NCI-H82 (cell line): ENCODE measurements at places on chromosomes 7 and 10.

DNA sequence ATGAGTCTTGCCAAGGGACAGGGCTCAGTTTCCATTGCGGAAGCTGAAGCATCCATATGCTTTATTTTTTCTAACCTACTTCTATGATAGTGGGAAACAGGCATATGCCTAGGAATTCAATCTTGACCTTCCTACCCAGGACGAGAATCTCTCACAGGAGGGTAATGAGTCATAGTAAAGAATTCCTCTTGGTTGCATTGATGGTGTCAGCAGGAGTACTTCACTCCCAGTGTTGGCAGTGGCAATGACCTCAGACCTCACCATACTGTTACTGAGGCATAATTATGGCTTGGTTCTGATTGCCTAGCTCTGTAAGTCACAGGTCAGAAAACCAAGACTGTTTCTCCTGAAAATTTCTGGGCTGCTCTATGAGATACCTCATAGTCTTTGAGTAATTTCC is 552.9 kb downstream of the ARL4A start:
- no peak for DNase-seq

GRCh38 chr7:29609162-29610037 is 45.8 kb downstream of the PRR15 start:
- peak; percentile 14 for DNase-seq

DNA sequence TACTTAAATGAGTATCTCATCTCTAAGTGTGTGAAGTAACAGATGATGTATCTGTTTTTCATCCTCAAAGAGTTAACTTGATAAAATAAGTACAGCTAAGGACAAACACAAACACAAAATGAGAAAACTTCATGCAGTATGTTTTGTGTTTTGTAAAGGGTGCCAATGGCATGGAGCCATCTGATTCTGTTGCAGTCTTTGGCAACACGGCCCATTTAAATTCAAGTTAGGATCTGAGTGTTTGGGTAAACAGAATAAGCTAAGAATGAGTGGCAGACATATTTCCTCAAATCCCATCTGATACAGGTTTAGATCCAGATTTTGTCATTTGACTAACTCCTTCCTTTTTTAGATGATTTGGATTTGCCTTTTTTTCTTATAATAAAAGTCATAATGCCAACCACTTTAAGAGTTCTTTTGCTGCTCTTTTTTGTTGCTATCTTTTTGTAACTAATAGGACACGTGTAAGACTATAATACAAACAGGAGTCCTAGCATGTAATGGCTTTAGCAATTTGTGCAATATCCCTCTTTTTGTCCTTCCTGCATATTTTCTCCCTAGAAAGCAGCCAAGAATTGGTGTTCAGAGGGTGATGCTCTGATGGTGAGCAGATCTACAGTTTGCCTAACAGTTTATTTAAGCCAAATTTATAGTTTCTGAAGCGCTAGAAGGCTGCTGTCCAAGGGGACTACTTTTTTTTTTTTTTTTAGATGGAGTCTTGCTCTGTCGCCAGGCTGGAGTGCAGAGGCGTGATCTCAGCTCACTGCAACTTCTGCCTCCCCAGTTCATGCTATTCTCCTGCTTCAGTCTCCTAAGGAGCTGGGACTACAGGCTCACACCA is 18.9 kb upstream of the ACTA2 start:
- no peak for DNase-seq

DNA sequence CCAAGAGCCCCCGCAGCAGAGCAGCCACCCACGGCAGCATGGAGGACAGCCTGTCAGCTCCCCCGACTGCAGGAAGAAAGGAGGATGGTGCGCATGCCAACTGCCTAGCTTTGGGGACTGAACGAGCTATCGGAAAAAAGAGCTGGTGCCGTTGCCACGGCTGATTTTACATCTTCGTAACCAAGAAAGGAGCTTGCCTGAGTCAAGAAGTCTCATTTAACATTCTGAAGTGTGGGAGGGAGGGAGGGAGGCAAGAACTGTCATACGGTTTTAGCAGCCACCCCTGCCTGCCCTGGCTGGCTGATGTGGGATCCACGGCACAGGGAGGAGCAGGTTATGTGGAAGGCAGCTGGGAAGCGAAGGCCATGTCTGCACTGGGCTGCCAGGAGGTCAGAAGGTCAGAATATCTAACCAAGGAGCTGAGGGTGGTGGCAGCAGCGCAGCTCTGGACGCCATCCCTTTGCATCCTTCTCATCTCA is 74.7 kb upstream of the CAMK2B start:
- no peak for DNase-seq

DNA sequence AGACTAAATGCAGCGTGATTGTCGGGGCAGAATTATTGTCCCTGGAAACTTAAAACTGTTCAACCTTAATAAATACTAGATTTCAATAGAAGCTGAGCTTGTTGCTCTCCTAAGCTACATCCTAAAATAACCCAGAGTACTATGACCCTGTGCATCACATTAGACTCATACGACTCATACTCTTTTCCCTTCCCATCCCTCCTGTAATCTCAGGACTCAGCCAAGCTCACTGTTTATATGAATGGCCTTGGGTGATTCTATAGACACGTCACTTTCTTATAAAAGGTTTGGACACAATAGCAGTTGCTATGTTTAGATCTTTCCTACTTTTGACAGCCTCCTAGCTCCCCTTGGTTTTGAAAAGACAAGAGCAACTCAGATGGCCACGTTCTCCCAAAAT is 17.2 kb downstream of the TCF7L2 start:
- DNase-seq, result no peak

GRCh38 chr7:159204664-159205063 is 60.0 kb upstream of the VIPR2 start:
- no peak for DNase-seq

- DNase-seq, result no peak
These were observed 30.6 kb upstream of the PRKCQ start for GRCh38 chr10:6610647-6611046.

DNA sequence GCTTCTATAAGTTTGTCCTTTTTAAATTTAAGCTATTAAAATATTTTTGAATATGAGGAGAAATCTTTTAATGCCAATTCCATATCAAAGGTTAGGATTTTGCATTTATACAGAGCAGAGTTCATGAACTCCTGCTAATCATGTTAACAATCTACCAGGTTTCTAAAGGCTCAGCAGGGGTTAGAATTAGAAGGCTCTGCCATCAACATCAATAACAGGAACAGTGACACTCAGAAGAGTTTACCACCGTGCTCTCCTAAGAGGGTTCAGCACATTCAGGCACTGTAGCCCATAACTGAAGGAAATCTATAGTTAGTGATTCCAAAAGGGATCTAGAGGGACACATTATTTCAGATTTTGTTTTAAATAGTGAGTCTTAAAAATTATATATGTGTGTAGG is 100.1 kb downstream of the HOXA1 start:
- DNase-seq, result peak; percentile 80

DNA sequence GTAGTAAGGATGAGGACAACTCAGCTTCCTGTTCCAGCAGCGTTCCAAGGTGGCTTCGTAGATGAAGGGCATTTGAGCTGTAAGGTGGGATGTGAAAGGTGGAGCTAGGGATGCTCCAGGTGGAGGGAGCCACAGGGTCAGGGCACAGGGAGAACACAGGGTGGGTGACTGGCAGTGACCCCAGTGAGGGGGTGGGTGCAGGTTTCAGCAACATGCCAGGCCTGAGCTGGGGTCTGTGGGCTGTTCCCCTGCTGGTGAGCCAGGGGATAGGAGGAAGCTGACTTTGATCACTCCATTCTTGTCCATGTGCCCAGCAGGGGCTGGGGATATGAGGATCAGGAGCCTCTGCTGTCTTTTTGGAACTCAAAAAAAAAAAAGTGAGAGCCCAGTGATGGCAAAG is 33.2 kb downstream of the CDH23 start:
- no peak for DNase-seq

DNA sequence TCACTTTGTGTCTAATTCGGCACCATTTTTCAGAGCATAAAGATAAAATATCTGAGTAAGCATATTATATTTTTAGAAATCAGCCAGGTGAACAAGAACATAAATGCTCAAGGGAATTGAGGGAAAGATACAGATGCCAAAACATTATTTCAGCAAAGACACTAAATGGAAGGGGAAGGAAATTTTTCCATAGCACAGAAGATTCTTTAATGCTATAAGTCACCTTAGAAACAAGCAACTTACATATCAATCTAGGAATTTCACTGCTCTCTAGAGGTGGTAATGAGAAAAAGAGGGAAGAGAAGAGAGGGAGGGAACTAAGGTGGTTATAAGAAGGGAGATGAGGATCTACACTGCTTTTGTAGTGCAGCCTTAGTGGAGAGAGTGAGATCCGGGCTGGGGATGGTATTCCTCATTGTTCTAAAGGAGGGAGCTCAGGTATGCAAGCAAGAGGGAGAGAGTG is 20.4 kb downstream of the ZNF365 start:
- DNase-seq, result no peak

DNA sequence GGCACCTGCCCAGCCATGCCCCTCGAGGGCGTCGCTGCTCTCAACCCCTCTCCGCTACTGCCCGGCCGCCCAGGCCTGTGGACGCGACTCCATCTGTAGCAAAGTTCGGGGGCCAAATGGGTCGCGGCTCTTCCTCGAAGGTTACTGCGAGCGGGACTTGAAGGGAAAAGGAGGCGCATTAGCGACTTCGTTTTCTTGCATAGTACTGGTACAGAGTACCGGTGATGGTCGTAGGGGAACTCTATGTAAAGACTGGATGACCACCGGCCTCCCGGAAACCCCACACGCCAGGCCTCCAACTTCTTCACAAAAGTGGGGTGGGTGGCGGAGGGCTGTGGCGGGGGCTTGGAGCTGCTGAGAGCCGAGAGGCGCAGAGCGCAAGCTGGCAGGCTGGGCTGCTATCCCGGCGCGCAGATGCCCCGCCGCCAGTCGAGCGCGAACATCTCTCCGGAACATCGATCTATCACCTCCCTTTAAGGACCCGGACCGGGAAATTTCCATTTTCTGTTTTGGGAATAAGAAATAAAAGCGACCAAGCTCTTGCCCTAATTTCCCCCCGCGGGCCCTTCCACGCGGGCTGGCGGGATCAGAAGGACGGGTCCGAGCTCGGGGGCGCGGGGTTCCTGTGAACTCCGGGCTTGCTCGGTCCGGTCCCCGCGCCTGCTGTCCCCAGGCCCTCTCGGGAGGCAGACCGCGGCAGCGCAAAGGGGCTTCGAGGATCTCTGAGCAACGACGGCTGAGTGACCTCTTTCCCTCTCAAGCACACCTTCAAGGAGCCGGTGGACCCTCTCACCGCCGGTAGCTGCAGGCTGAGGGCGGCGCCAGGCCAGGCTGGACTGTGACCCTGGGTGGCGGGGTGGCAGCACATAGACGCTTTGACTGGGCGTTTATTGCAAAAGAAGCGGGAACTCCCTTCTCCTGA is 12.2 kb upstream of the FEZF1 start:
- DNase-seq, result no peak

DNA sequence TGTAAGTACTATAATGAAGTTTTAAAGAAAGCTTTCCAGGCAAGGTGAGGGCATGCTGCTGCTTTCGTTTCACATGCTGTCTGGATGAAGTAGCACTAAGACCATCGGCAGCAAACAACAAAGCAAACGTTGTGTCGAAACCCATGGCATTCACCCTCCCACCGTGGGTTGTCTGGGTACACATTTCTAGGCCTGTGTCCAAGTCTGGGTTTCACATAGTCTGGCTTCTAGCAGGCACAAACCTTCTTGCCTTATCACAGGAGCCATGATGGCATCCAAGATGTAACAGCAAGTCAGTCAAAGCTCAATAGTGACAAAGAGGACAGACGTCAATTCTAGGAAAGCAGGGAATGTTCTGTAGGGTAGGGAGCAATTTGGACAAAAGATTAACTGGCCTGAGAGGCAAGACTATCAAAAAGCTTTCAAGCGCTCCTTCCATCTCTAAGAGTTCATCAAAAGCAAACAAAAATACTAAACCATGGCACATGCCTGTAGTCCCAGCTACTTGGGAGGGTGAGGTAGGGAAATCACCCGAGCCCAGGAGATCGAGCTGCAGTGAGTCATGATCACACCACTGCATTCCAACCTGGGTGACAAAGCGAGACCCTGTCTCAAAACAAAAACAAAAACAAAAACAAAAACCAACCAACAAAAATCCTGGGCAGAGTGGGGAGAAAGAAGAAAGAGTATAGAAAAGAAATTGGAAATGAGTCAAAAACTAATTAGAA is 42.7 kb downstream of the PAXIP1 start:
- DNase-seq, result no peak

- no peak for DNase-seq
These were observed 17.2 kb downstream of the SGPL1 start for GRCh38 chr10:70832852-70833528.

DNA sequence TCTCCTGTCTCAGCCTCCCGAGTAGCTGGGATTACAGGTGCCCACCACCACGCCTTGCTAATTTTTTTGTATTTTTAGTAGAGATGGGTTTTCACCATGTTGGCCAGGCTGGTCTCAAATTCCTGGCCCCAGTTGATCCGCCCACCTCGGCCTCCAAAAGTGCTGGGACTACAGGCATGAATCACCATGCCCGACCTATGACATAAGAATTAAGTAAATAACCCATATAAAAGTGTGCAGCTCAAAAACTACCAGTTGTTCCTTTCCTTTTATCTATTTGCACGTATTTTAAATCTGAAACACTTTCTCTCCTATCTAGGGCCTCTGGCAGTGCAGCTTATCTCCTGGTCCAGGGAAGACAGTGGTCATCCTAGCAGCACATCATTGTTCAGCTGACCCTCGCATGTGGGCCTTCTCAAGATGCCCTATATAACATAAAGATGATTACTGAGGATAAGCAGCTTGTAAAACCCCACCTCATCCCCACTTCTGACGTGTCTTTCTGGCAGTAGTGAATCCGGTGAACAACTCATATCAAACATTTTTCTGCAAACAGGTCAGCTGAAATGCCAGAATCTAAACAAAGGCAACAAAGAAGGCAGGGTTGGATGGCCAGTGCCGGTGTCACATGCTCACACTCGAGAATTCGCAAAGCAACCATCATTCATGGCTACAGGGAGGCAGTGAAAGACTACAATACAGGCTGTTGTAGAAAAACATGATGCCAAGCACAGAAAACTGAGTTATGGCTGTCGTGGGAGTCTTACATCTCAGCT is 36.0 kb upstream of the KCNIP2 start:
- DNase-seq, result no peak

GRCh38 chr10:46215426-46215825 is 71.4 kb upstream of the ANTXRL start:
- DNase-seq, result no peak

DNA sequence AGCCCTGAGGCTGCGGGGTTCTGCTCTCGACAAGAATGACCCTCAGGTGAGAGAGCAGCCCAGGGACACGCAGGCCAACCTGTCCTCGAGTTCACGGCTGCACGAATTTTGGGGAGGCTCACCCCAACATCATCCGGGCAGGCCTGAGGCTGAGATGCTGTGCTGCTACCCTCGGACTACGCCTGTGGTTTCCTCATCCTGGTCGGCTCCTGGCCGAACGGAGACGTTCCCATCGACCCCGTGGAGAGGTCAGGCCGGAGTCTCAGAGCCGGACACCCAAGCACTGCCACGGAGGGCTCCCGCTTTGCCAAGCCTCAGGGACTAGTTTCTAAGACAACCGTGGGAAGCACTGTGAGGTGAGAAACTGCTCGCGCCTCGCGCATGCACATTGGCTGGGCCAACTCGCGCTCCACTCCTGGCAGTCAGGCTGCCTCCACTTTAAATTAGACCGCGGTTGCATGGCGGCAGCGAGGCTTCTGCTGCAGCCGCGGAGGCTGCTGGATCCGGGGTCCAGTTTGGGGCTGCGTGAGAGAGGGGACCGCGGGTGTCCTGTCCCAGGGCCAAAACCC is 203.4 kb downstream of the ZNF716 start:
- DNase-seq, result no peak
